ENCODE measurements at places on chromosomes 1 and 21.

DNA sequence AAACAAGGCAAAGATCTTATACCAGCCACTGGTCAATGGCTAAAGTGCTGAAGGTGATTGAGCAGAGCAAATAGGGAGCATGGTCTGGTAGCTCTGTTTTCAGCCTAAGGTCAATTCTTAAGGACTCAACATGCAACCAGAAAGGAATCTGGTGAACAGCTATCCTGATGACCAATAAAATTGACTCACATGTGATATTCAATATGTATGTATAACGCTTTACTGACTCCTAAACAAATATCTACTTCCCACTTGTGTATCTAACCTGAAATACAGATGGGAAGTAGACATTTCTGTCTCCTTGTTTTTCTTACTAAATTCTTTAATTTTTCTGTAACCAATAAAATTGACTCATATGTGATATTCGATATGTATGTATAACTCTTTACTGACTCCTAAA, 24.9 kb upstream of the CTH start:
- DNase-seq: no peak

DNA sequence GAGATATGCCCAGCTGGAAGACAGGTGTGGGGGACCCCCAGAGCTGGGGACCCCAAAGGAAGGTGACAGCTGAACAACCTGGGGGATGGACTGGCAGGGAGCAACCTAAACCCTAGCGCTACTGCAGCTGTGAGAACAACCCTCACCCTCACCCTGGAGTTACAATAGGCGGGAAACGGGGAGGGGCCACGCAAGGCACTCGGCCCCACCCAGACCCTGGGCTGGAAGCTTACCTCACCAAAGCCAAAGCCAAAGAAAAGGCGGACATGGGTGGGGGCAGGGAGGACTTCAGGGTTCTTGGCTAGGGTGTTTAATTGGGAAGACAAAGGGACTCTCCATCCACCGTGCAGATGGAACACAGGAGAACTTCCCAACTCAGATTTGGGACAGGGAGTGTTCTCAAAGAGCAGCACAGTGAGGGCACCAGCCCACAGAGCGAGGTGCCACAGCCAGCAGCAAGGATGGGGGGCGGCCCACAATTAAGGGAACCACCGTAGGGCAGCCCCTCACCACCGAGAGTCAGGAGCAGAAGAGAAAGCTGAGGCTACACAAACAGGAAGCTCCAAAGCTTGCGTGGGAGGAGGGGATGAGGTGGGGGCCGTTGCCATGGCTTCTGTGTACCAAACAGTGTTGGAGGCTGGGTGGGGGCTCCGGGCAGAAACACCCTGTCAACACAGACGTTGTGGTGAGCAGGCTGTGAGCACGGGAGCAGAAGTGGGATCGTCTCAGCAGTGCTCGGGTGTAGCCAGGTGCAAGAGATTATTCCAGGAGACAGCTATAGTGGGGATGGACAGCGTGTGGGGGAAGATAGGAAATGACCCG, 1.9 kb downstream of the TAGLN2 start:
- peak; percentile 76 for DNase-seq

- DNase-seq: peak; percentile 89
Measured at GRCh38 chr1:77219166-77219887, at the start of gene PIGK. PIGK (minus strand) TSS chr1:77219430; CDS start chr1:77219402, 28 bp downstream.

DNA sequence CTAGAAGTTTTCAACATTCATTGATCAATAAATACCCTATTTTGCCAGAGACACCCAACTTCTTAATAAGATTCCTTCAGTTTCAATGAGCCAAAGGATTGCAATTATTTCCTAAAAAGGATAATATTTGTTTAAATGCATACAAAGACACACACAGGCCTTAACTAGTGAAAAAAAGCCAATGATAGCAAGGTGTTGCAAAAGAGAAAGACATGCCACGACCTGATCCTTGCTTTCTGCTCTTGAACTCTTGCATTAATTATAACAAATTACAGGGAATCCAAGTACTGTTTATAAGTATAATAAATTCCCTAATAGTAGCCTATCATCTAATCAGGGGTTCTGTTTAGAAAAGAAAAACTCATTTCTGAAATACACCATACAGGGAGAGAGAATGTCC, 131.1 kb downstream of the PTPN14 start:
- no peak for DNase-seq

- no peak for DNase-seq
Measured at GRCh38 chr1:12617511-12617900, 504 bp downstream of the DHRS3 start.

DNA sequence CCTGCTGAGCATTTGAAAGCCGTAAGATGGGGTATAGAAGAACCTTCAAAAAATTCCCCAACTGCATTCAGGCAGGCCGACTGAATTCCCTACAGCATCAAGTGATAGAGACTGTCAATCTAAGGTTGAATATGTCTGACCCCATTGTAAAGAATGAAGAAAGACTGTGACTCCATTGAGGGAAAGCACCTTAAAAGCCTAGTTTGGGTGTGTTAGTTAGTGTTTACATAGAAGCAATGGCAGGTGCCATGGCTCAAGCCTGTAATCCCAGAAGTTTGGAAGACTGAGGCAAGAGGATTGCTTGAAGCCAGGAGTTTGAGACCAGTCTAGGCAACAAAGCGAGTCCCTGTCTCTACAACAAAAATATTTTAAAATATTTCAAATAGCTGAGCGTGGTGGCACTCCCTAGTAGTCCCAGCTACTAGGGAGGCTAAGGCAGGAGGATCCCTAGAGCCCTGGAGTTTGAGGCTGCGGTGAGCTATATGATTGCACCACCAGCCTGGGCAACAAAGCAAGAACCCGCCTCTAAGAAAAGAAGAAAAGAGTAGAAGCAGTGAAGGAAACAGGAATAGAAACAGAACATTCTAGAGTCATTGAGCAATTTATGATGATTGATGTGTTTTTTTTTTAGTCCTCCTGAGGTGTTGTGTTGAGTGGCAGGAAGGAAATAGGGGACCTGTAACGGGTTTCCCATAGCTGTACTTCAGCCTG, 15.4 kb downstream of the POLR3GL start:
- DNase-seq: no peak

DNA sequence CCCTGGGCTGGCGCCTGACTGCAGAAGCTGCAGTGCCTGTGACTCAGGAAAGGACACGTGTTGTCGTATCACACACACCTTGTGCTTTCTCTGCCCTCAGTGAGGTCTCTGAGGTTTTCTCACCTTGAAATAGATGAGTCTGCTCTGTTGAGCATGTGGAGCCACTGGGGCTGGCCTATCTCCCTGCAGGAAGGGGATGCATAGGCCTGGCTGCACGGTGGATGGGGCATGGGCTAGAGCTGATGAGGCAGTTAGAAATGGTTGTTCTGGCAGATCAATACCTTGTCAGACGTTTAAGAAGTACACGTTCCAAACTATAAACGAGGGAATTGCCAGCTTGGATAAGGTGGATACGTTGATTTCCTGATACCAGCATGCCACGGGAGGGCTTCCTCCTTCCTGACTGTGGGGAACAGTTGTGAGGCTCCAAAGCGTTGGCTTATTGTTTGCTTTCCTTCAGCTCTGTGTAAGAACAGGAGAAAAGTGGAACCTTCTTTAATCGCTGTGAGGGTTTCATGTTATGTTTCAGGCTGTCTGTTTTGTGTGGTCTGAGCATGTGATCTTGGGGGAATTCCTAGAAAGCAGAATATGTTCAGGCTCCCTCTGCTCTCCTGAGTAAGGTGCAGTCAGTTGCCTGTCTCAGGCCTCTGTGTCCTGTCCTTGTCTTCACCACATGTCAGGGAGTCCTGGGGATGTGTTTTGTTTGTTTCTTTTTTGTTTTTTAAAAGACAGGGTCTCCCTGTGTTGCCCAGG, 44.8 kb downstream of the PCNT start:
- DNase-seq: no peak

- DNase-seq: no peak
Measured at GRCh38 chr1:12178511-12178910, 11.7 kb downstream of the TNFRSF1B start.

GRCh38 chr1:170534626-170535147, 2.7 kb downstream of the GORAB start:
- no peak for DNase-seq

DNA sequence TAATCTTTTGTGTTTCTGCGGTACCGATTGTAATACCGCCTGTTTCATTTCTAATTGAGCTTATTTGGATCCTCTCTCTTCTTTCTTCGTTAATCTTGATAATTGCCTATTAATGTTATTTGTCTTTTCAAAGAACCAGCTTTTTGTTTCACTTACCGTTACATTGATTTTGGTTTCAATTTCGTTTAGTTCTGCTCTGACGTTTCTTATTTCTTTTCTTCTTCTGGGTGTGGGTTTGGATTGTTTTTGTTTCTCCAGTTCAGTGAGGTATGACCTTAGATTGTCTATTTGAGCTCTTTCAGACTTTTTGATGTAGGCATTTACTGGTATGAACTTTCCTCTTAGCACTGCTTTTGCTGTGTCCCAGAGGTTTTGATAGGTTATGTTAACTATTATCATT, 9.4 kb downstream of the OR2M2 start:
- DNase-seq: no peak

- DNase-seq: no peak
Measured at GRCh38 chr1:41221995-41222394, 20.1 kb downstream of the SCMH1 start.

- DNase-seq: no peak
Measured at GRCh38 chr1:206087091-206087490, 30.1 kb downstream of the AVPR1B start.

DNA sequence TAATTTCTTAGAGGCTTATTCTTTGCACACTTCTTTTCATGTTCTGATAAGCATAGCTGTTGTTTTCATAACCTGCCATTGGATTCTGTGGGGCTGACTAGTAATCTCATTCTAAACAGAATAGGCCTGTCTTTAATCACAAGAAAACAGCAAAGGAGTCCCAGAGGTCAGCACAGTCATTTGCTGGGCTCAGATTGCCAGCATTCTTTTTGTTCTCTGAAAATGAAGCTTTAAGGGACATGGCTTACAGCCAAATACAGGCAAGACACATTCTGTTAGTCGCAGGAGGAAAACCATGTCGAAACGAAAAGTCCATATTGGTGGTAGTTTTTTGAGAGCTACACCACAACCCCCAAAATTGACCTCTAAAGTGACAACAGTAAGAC, 75.0 kb downstream of the MRPS6 start:
- no peak for DNase-seq

DNA sequence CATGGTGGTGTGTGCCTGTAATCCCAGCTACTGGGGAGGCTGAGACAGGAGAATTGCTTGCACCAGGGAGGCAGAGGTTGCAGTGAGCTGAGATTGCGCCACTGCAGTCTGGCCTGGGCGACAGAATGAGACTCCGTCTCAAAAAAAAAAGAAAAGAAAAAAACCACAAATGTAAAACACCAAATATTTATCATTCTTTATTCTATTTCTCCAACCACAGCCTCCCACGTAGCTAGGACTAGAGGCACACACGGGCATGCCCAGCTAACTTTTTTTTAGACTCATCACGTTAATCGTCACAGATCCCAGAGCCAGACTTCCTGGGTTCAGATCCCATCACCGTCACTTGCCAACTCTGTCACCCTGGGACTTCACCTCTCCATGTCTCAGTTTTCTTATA, 13.5 kb downstream of the DNAJC16 start:
- peak; percentile 4 for DNase-seq
